ENCODE measurements at places on chromosomes 2 and 18.

GRCh38 chr18:4511166-4511565 lies 56.1 kb upstream of the DLGAP1 start:
- DNase-seq, result no peak

DNA sequence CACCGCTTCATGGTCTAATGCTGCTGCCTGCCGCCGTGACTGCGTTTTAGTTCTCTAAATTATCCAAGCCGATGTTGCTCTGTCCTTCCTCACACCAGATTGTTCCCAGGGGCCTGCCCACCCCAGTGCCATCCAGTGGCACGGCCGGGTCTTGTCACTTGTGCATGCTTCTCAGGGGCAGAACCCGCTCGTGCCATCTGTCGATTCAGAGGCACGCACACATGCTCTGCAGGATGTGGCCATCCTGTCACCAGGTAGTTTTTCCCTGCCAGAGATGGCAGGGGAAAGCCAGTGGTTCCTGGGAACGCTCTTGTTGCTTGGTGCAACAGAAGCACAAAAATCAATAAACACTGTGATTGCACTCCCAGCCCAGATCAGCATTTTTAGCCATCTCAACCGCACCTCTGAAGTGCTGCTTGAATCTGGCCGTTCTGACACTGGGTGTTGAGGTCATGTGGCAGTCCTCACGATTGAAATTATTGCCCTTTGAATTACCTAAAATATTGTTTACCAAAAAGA lies 119.6 kb upstream of the BOD1L2 start:
- DNase-seq, result no peak

- no peak for DNase-seq
Observed at GRCh38 chr2:144471305-144472045, 48.4 kb downstream of the ZEB2 start.

- DNase-seq, result no peak
Observed at GRCh38 chr18:46625069-46625468, 32.0 kb downstream of the LOXHD1 start.

DNA sequence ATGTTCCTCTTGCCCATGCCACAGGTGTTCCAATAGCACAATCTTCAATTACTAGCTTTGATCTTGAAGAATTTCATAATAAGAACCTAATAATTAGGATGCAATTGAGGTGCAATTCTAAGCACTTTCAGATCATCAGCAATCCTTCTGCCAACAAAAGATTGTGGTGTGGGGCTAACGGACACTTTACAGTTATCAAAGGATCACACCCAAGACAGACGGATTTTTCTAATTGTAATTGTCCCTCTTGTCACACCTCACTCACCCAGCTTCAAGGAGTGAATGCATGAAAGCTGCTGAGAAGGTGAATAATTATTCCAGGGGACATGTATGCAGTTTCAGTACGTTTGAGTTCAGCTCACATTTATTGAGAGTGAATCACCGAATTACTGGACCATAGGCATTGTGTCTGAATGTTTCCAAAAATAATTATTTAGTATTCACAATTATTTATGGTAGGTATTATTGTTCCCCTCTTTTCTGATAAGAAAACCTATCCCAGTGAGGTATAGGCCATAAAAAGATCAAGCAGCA lies 438.5 kb upstream of the TRIB2 start:
- DNase-seq, result no peak

DNA sequence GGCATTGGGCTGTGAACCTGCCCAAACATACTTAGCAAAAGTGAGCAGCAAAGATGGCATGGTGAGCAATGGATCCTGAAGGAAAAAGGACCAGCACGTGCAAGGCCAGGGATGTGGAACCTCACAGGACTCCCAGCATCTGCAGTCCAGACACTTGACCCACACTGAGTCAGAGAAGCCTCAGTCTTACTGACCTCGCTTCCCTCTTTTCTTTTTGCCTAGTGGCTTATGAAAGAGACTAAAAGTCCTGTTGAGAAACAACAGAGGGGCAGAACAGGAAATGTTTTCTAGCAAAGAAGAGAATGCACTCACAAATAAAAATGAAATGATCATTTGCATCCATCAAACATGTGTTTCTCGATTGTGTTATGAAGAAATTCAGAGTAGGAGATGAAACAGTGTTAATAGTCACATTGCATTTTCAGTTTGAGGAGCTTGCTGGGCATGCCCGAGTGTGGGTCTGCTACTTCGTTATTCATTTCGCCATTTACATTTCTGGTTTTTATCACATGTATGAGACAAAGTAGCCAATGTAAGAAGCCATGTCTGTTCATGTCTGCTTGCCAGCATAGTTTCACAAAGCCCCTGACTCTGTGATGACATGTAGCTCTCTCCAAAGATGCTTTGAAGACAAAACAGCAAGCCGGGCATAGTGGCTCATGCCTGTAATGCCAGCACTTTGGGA lies 118.4 kb downstream of the INO80D start:
- DNase-seq, result no peak

GRCh38 chr2:15170070-15170775 lies 390.9 kb downstream of the NBAS start:
- DNase-seq, result no peak

DNA sequence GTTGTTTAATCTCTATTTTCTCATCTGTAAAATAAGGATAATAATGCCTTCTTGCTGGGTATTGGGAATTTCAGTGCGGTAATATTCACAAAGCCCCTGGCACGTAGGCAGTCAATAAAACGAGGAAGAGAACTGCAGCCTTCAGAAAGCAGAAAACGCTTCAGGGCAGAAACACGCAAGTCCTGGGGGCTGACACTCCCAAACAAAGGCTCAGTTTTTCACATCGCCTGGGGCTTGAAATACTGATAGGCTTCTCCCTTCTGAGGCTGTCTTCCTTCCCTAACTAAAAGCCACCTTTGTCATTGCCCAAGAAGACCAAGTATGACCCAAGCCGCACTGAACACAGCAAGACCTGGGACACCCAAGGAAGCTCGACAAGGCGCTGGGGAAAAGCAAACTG lies 32.4 kb downstream of the TMEM177 start:
- no peak for DNase-seq

DNA sequence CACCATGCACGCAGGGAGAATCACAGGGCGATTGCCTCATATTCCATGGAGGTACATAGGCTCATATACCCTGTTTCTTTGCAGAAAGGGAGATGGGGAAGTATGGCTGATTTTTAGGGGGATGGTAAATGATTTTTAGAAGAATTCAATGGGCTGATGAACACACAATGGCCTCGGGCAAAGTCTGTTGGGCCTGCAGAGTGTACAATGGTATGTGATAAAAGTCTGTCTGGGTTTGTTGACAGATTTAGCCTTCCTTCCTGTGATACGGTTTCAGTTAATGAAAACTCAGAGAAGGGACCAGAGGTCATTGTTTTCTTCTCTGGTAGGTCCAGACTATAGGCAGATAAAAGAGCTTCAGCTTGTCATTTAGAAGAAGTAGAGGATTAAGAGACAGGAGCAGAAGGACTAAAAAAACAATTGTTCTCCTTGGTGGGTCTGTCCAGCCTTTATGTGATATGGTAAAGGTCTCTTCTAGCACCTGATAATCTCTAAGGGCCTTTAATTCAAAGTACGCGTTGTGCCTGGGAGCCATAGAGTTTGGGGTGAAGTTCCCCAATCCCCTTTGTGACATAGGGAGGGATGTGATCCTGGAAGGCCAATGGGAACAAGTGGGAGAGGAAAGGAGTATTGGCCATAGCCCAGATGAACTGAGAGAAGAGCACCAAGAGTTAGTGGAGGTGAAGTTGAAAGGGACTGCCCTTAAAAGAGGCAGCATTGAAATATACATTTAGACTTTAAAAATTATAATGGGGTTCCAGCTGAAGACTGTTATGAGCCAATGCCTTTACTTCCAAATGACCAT lies 107.5 kb upstream of the SERPINE2 start:
- no peak for DNase-seq

DNA sequence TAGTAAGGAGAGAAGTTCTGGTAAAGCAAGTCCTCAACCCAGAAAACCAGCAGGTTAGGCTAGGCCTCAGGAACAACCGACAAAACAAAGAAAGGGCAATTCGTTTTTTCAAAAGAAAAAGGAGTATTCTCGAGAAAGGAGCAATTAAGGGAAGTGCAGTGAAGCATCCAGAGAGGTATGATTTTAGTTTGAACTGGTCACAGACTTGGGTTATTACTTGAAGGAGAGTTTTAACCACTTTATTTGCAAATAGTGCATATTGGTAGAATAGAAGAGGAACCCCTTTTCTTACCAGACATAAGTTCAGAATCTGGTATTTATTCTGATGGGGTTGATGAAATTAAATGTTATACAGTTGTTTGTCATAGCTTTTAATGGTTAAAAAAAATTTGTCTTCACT lies 110.0 kb upstream of the GCFC2 start:
- DNase-seq, result no peak

- peak; percentile 6 for DNase-seq
Observed at GRCh38 chr18:36186461-36187192, 670 bp upstream of the MOCOS start.

DNA sequence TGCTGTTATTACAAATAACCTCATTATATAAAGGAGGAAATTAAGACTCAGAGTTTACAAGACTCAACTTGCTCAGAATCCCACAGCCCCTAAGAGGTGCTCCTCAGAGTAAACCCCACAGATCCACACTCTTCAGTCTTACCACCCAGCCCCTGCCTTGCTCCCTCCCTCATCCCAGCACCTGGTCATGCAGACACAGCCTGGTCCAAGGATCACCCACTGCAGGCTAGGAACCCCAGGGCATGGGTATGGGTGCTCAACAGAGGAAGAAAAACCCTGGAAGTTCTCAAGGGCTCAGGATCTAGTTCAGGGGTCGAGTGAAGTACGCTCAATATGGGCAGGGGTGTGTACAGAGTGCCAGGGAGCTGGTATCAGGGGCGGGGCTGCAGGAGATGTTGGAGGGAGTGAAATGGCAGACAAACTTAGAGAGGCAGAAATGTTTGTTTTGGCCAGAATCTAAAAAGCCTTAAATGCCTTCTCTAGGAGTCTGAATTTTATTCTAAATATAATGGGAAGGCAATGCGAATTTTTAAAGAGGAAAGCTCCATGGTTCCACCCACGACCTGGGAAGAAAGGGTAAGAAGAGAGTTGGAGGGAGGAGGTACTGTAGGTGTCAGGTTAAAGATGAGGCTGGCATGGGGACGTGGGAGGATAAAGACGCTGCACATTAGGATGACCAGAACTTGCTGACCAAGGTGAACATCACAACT lies 79.1 kb upstream of the MGAT4A start:
- no peak for DNase-seq

DNA sequence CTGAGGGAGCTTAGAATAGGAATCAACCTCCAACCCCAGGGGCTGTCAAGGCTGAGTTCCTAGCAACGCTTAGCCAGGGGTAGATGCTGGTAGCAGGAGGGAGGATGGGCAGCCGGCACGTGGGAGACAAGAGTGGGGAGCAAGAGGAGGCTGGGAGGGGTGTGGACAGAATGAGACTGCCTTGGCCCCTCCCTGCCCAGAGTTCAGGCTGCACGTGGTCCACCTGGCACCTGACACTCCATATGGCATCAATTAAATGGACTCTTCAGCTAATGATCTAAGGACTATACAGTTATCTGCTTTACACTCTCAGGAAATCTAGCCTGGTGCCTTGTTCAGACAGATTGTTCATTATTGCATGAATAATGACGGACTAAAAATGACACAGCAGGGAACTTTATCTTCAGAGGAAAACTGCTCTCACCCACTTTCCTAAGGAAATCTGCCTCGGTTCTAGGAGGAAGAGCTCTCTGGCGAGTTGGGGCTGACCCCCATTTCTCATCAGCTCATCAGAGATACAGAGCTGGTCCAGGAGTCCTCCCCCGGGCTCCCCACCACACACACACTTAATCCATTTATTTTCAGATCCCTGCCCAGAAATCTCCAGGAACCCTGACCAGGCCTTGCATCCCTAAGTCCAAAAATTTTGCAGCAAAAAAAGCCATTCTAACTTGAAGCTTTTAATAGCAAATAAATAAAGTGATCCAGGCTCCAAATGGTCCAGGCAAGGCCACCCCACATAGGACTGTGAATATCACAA lies 102.1 kb upstream of the CDC42EP3 start:
- DNase-seq, result no peak

- DNase-seq, result no peak
Observed at GRCh38 chr18:7545734-7546133, 21.4 kb upstream of the PTPRM start.

- no peak for DNase-seq
Observed at GRCh38 chr2:239378021-239378917, 22.6 kb downstream of the HDAC4 start.

GRCh38 chr2:44135296-44135695 lies 33.4 kb upstream of the PPM1B start:
- DNase-seq, result no peak

DNA sequence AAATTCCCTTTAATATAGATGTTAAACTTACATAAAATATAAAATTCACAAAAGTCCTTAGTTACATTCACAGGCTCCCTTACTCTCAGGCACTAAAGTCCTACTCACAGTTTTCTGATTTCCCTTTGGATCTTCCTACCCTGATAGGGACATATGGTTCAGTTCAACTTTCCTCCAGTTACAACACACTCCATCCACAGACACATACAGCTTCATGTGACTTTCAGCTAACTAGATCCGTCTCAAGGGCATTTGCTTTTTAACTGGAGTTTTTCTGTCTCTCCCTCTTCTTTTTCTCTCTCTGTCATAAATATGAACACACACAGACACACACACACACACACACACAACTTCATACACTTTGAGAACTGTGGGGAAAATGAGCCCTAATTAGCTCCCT lies 419.2 kb downstream of the LRP1B start:
- DNase-seq, result no peak

- DNase-seq, result no peak
Observed at GRCh38 chr2:154375579-154375931, 322.9 kb upstream of the KCNJ3 start.

DNA sequence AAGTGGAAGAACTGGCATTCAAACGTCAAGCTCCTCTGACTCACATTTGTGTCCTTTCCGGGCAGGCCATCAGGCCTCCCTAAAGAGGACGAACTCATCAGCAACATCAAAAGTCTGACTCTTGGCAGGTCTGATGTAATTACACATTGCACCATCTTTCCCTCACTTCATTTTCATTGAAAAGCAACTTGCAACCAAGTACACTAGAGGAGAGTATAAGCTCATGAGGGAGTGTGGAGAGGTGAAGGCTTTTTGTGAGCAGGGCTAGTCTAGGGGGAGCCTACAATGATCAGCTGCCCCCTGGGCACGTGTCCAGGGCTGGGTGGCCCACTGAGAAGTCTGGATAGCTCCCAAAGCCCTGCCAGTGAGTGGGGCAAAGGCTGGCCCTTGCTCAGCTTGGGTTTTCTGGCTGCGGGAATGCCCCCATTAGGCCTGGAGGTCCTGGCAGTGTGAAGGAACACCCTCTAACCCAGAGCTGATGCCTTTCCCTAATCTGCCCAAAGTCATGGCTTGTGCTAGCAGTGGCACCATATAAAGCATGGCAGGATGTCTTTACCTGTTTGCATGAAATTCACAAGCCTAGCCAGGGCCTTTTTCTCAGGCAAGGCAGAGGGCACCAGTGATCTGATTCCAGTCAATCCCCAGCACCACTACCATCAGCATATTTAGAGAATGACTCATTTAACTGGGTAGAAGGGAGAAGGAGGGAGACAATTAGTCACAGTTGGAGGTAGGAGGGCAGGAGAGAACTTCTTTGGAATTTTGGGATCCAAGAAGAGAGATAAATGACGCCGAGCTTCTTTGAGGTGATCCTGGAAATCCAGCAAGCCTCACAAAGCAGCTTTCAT lies 8.5 kb upstream of the DAW1 start:
- no peak for DNase-seq
